ENCODE measurements at places on chromosomes 12 and 14. TPM values are rescaled to one million over a fixed set of nuclear protein-coding genes. Genes with fewer than 3 reads are reported as not detected.

DNA sequence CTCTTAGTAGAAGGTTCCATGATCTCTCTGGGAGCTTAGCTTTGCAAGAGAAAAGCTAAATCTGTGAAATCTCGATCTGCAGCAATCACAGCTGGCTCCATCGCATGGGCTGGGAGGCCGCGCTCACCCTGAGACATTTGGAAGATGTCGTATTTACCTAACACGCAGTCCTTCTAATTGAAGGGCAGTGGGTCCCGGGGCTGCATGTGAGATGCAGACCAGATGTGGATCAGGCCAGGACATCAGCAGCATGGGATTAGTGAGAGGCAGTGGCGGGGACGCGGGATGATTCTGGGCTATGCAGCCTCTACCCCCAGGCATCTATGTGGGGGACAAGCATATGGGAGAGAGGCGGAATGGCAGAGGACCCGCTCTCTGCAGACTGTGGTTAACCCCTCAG is 312.4 kb upstream of the RTL1 start:
- DNase-seq, result no peak

- DNase-seq, result no peak
These were observed 16.2 kb upstream of the VSX2 start for GRCh38 chr14:74223016-74223415.

MIP gene
- polyA plus RNA-seq, result not detected

IFI27L2 gene
- polyA plus RNA-seq, result 22.2 TPM

PMCH gene
- 0.68 TPM for polyA plus RNA-seq

DNA sequence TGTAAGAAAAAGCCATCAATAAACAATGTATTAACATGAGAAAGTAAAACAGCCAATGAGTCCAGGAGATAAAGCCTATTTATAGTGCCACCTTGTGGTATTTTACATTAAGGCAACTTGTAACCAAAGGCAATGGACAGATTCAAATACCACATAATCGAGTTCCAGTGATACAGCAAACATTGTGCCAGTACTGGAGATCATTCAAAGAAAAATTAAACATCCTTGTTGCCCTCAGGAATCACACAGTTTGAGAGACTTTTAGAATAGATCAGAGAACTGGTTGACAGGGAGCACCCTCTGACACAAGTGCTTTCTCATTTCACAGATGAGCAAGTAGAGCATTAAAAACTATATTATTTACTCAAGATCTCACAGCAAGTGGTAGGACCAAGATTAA is 98.1 kb downstream of the DDHD1 start:
- no peak for DNase-seq

DNA sequence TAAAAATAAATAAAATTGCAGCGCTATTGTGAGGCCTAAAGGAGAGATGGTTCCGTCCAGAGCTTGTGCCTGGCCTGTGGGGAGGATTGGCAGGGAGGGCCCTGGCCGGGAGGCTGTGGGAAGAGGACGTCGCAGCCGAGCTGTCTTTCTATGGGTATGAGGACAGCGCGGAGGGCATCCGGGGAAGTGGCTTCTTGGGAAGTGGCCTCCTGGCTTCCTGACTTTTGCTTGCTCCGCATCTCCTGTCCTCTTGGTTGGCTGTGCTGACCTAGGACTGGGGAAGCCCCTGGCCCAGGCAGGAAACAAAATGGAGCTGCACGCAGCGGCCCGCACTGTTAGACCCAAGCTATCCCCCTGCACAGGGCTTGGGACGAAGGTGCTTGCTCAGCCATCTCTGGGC is 22.2 kb upstream of the MEG3 start:
- DNase-seq, result no peak

DNA sequence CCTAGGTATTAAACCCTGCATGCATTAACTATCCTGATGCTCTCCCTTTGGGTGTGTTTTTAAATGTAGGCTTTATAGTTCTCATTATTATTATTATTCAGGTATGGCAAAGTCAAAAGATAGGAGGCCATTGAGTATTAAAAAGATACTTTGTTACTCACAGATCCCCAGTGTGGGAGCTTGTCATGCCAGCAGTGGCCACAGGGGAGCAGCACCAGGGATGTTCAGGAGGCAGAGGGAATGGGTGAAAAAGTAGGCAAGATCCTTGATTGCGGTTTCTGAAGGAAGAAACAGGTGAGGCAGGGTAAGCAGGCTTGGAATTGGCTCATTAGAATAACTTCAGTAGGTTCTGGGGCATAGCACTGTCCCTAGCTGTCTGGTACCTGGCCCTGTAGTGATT is 382.2 kb downstream of the MED13L start:
- no peak for DNase-seq

SERPINA4 gene
- 1.6 TPM for polyA plus RNA-seq

DNA sequence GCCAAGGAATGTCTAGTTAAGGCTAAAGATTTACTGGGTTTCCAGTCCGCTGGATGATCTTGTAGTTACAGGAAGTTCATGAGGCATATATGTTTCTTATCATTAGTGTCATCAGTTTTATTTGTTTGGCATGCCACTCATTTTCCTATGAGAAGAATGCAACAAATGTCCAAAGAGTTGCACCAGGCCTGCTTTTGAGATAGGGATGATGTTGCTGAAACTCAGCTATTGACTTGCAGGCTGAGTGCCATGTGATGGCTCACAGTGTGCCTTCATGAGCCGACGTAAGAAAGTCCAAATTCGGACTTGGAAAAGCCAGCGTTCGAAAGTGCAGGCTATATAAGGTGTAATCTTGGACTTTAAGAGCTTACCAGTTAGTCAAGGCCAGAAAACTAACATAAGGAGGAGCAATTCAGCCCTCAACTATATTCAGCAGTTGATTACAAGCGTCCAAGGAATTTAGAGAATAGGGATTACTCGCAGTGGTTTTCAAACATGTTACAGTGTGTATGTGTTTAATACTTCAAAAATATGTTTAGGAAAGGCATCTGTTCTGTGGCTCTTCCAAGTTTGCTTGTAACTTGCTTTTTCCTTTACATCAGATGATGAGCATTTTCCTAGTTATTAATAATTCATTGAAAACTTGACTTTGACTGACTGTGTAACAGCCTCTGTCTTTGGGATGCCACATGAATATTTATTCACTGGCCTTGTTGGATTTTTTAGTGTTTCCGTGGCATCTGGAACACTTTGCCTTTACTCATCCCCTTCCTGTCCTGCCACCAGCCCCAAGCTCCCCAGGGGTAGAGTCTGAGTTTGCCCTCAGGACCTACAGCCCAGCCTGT is 101.3 kb downstream of the LGMN start:
- DNase-seq, result no peak

LAG3 gene
- 0.89 TPM for polyA plus RNA-seq

GRCh38 chr12:52216807-52217206 is 16.2 kb upstream of the KRT7 start:
- DNase-seq, result no peak

MYF6 gene
- polyA plus RNA-seq, result not detected

DNA sequence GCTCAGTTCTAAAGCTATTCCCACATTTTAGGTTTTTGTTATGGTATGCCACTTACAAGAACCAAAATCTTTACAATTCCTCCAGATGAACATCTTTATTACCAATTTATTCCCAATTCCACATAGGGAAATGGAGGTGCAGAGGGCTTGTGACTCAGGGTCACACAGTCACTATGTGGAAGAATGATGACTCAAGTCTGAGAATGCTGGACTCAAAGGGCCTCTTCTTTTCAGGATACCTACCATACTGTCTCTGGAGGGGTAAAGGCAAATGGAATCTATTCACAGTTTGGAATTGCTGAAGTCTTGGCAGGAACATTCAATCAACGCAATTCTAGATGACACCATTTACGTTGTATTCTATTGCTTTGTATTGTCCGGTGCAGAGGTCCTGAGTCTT is 48.2 kb upstream of the MANSC4 start:
- no peak for DNase-seq

PAPLN gene
- polyA plus RNA-seq, result 28.6 TPM

DNA sequence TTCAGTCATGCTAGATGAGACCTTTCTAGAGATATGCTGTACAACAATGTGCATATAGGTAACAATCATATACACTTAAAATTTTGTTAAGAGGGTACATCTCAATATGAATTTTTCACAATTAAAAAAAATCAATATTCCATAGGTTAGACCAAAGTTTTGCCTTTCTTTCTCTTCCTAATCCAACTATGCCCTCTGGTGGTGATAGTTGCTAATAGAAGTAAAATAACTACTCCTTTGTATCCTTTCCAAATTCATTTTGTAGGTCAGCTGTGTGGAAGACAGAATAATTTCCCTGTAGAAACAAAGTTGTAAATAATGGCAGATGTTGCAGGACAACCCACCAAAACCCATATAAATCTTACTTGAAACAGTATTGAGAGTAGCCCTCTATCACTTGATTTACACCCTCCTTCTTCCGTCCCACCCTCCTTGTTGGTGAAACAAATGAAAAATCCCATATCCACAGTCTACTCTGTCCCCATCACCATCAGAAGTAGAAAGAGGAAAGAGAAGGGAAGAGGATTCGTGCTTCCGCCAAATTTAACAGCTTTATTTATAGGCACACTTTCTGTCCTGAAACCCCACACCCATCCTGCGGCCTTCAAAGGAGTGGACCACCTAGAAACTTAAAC is 34.2 kb upstream of the KICS2 start:
- DNase-seq, result peak; percentile 18

EPS8 gene
- polyA plus RNA-seq, result 61.5 TPM

DNA sequence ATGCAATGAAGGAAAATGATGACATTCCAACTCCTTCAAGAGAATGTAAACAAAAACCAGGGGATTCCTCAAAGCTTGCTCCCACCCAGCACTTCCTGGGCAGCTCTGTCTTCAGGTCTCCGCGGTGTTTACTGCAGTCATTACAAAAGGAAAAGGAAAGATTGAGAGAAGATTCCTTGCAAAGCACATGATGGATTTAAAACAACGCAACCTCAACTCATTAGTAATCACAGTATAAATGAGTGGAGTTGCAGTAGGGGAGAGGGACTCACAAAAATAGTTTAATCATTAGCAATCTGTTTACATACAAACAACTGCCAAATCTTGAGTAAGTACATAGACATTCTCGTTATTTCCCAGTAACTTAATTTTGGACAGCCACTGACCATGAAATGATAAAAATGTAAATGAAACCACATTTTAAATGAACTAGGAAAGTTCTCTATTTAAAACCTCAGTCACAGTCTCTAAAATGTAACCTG is 49.7 kb upstream of the OVCH1 start:
- DNase-seq, result no peak

KRT77 gene
- polyA plus RNA-seq, result not detected

- DNase-seq, result no peak
These were observed 7.2 kb upstream of the LGALS3 start for GRCh38 chr14:55121628-55122439.

RNF212B gene
- polyA plus RNA-seq, result 1.4 TPM

MMP19 gene
- 9.0 TPM for polyA plus RNA-seq

DNA sequence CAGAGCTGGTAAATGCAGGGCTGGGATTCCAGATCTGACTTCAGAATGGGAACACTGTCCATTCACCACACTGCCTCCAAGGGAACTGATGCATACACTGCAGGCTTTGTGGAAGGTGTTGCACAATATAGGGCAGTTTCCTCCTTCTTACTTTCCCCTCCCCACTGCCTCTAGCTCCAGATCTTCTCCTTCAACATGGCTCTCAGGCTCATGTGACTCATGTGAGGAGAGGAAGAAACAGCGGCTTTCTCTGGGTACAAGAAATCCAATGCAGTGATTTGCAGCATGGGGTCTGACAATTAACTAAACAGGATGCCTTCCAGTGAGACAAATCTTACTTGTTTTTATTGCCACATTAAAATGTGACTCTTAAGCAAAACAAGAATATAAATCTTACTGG is 447.6 kb upstream of the CCDC196 start:
- DNase-seq, result peak; percentile 62

DNA sequence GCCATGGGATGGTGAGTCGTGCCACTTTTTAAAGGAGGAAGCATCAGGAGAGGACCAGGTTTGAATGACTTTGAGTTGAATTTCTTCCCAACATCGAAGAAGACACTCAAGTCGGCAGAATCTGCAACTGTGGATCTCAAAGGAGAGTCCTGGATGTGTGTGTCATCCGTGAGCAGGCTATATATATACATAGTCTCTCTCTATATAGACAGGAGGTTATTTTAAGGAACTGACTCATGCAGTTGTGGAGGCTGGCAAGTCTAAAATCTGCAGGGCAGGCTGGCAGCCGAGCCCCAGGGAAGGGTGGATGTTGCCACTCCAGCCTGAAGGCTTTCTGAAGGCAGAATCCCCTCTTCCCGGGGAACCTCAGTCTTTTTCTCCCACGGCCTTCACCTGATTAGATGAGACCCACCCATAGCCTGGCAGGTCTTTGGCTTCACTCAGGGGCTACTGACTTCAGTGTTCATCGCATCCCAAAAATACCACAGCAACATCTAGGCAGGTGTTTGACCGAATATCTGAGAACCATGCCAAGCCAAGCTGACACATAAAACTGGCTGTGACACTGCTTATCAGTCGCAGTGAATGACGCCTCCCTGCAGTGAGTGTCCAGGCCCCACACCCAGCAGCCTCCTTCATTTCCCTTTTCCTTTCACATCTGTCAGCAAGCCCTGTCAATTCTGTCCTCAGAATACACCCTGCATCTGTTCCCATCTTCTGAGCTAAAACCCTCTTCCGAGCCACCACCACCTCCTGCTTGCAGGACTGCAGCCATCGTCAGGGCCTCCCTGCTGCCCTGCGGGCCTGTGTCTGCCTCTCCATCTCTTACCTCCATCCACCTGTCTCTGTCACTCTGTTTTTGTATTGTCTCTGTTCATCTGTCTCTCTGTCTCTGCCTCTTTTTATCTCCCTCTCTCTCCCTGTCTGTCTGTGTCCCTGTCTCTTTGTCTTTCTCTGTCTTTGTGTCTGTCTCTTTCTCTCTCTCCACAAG is 54.0 kb downstream of the ZNF664 start:
- no peak for DNase-seq

GRCh38 chr14:58979325-58979724 is 209.1 kb upstream of the DAAM1 start:
- no peak for DNase-seq

TAS2R7 gene
- not detected for polyA plus RNA-seq
